ENCODE measurements at places on chromosomes 7 and 10.

- no peak for DNase-seq
Observed at GRCh38 chr7:105133986-105134655, 120.1 kb downstream of the KMT2E start.

DNA sequence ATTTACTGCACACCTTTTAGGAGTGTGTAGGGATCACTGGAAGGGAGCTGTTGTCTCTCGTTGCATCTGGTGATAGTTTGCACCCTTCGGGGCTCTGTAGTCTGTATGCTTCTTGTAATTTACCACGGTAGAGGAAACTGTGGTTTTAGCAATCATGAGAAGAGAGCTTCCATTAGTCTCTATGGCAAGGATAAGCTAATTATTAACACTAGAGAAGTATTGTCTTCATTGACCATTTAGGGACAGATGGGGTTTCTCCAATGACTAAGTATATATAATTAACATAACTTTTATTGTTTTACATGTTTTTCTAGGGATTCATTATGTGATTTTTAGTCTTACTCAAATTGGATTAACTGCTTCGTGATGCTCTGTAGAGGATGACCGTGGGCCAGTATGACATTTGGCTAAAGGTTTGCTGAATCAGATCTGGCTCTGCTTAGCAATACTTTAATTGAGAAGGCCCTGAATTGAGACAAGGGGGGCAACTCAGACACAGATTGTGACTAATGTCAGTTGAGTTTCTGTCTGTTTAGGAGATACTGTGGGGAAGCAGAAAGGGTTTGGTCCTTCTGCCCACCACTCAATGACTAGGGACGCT, 8.7 kb downstream of the SLC18A2 start:
- no peak for DNase-seq

- DNase-seq = no peak
Observed at GRCh38 chr10:44723619-44724325, 187.4 kb upstream of the TMEM72 start.

- DNase-seq = no peak
Observed at GRCh38 chr7:151175047-151175792, 7.7 kb upstream of the GBX1 start.

DNA sequence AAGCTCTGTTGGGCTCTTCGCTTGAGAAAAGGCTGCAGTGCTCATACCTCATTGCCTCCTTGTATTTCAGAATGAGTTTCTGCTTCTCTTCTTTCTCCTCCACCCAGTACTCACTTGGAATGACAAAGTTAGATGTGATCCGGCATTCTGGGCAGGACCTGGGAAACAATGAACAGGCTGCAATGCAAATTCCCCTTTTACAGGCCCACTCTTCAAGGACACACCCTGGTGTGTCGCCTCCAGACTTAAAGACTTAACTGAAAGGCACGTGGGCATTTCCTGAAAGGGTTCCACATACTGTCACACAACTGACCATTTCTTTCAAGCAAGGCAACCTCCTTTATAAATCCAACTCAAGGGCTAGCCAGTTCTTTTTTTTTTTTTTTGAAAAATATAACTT, 23.6 kb downstream of the MKRN1 start:
- no peak for DNase-seq

DNA sequence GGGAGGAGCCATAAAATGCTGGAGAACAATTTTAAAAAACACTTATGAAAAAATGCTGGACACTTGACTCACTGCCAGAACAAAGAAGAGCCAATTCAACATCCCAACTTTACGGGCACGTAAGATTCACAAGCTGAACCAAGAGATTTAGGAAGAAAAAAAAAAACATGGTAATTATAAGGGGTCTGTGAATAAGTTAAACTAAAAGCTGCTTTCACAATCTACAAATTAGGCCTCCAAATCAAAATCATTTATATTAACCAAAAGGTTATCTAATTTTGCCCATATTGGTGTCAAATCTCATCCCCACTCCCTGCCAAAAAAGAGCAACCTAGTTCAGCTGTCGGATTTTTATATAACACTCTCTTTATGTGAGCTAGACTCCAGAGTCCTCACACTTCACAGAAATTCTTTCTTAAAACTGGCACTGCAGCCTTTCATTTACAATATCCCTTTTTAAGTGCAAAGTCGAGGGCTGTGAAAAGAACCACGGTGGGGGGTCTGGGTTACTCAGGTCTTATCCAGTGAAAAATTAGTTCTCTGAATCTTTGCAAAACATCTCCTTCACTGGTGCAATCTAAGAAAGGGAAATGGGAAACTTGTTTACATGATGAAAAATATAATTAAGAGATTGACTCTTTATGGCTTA, 30.4 kb upstream of the DGKI start:
- DNase-seq = no peak
